Activated naive CD4-positive, alpha-beta T cell (primary cell): ENCODE measurements at places on chromosomes 4 and X.

GRCh38 chr4:159129814-159130550 is 27.1 kb downstream of the RAPGEF2 start:
- no peak for DNase-seq

- no peak for DNase-seq
Measured at GRCh38 chr4:163139048-163139447, 27.6 kb downstream of the NAF1 start.

DNA sequence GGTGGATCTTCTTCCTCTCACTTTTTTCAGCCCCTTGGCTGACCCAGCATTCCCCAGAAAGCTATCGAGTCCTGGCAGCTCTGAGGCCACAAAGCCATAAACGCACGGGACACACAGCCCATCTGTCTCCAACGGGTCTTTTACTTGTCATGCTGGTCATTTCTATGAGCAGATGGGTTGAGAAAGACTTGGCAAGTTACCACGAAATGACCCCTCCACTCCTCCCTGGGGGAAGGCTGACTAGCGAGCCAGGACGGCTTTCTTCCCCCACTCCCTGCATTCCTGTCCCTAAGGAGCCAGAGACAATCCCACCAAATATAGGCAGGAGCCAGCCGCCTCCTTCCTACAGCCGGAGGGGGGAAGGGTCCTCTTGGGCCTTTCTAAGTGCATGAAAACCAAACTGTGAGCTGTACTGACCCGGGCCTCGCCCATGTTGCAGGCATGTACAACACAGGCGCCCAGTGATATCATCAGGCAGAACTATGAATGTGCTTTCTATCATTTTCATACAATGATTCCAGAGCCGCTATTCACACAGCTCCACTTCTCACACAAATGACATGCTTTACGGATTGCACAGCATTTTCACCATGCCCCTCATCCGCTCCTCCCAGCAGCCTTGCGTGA is 28.6 kb downstream of the AFAP1 start:
- DNase-seq, result no peak

GRCh38 chr4:20326460-20326859 is 74.8 kb downstream of the SLIT2 start:
- DNase-seq, result no peak
